ENCODE measurements at places on chromosomes 4 and X. TPM values are rescaled to one million over a fixed set of nuclear protein-coding genes. Genes with fewer than 3 reads are reported as not detected.
A peak's percentile ranks its signal among the peaks of the same experiment; 100 is the strongest.

The MAGEA8 gene
- total RNA-seq: not detected

The BMPR1B gene
- total RNA-seq: not detected

The RHOH gene
- total RNA-seq: not detected

The CYTL1 gene
- total RNA-seq: not detected

- H3K4me3 ChIP-seq: peak overlapping the region; percentile 61
- no peak for DNase-seq
- H3K36me3 ChIP-seq: no peaks in the 10 kb centered on the region
- H3K4me1 ChIP-seq: peaks cover 44% of the 10 kb centered on the region
These were observed 1.9 kb downstream of the PRDM5 start for GRCh38 chr4:120920666-120921065.

DNA sequence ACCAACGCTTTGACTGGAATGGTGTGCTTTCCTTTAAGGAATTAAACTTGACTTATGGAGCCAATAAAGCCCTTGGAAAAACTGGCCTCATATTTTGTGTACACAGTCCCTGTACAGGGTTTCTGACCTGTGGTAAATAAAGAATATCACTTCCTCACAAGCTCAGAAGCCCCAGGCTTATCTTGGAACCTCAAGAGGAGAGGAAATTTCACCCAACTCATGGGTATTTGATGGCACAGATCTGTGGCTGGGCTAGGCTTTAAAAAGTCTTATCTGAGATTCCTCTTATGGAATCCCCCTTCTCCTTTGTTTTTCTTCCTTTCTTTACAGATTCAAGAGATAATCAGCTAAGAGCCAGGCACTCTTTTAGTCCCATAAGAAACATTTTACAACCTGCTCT is 89.3 kb upstream of the USP38 start:
- DNase-seq: no peak
- no peak overlapping the region for H3K27ac ChIP-seq
- peaks cover 4% of the 10 kb centered on the region for H3K27me3 ChIP-seq
- no peaks in the 10 kb centered on the region for H3K36me3 ChIP-seq
- no peak overlapping the region for H3K4me3 ChIP-seq

DNA sequence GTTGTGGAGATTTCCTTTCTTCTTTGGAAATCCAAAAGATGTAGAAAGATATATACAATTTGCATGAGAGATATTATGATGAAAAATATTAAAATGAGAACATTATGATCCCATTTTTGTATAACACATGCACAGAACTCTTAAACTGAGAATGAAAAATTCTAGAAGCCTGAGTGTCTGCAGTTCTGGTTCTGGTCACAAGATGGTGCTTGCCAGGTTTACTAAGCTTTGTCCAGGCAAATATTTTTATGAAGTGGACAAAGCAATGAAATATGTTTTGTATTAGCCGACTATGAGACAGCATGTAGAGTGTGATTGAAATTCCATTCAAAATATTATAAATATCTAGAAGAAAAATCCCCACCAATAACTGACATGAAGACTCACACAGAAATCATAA is 2.2 kb downstream of the PWWP3B start:
- peaks cover 1% of the 10 kb centered on the region for H3K27me3 ChIP-seq
- H3K4me1 ChIP-seq: no peaks in the 10 kb centered on the region
- H3K27ac ChIP-seq: no peak overlapping the region
- no peak for DNase-seq
- no peaks in the 10 kb centered on the region for H3K36me3 ChIP-seq
- H3K4me3 ChIP-seq: no peak overlapping the region

DNA sequence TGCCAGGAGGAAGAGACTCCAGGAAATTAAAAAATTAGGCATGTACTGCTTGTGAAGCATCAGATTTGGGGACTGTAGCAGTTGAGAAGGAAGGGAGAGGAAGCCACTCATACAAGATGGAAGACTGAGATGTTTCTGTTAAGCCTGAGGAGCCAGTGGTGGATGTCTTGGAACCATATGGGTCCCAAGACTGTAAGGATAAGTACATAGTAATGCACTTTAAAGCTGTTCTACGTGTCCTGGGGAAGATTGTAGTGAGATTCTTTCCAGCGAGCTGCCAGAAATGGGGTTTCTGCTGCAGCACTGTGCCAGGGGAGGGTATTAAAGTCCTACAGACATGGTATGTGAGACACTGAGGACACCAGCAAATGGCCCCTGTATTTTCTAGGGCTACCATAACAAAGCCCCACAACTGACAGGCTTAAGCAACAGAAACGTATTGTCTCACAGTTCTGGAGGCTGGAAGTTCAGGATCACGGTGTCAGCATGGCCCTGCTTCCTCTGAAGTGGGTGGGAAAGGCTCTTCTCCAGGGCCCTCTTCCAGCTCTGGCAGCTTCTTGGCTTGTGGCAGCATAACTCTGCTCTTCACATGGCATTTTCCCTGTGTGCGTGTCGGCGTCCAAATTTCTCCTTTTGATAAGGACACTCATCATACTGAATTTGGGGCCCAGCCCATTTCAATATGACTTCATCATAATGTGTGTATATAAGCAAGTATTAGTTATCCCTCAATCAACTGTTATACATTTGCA is 304.4 kb downstream of the EVC2 start:
- peaks cover 6% of the 10 kb centered on the region for H3K27me3 ChIP-seq
- H3K4me3 ChIP-seq: no peak overlapping the region
- H3K27ac ChIP-seq: no peak overlapping the region
- no peaks in the 10 kb centered on the region for H3K36me3 ChIP-seq

DNA sequence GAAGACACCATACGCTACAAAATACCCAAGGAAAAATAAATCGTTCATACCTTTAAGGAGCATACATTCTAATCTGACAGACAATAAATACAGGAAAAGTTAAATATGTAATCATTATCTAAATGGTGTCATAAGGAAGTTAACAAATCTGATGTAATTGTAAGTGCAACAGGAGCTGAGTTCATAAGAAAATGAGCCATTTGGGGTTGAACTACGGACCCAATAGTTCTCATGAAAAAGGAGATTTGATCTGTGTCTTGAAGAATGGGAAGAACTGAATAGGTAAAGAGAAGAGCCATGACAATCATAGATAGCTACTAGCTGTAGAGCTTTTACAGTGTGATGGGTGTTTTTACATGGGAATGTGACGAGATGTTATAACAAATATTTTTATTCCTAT is 175.6 kb downstream of the ANKRD50 start:
- H3K27me3 ChIP-seq: no peaks in the 10 kb centered on the region
- H3K4me1 ChIP-seq: no peaks in the 10 kb centered on the region
- H3K27ac ChIP-seq: no peak overlapping the region
- H3K4me3 ChIP-seq: no peak overlapping the region
- H3K36me3 ChIP-seq: no peaks in the 10 kb centered on the region
- DNase-seq: no peak

DNA sequence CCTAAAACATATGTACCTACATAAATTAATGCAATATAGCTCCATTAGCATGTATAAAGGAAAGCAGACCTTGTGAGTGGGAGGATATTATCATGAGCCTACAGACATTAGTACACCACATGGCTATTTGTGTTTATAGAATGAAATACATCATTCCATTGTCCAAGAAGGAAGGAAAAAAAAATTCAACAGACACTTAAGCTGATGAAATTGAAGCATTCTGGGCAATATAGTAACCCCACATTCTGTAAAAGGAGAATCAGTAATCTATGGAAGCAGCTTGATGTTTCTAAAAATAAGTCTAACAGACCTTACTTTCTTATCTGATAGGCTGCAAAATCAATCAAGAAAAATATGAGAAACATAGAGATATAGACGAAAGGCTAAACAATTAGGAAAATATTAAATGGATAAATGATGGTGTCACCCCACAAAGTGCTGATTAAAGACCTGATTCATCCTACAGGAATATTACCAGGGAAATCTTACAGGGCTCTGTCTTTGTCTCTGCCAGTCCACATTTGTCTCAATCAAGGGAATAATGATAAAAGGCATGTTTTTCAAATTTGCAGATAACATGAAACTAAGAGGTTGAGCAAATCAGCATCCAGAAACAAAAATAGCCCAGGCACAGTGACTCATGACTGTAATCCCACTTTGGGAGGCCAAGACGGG is 76.8 kb downstream of the COMMD8 start:
- no peak overlapping the region for H3K27ac ChIP-seq
- H3K4me3 ChIP-seq: no peak overlapping the region
- no peak for DNase-seq
- H3K4me1 ChIP-seq: peaks cover 5% of the 10 kb centered on the region
- no peaks in the 10 kb centered on the region for H3K36me3 ChIP-seq
- H3K27me3 ChIP-seq: no peaks in the 10 kb centered on the region

GRCh38 chr4:145703850-145704497 is 24.0 kb downstream of the C4orf51 start:
- DNase-seq: no peak
- peaks cover 7% of the 10 kb centered on the region for H3K4me1 ChIP-seq
- no peak overlapping the region for H3K27ac ChIP-seq
- no peak overlapping the region for H3K4me3 ChIP-seq
- H3K27me3 ChIP-seq: peaks cover 6% of the 10 kb centered on the region

Data from HFFc6 (cell line).